Activated T-helper 1 cell treated with anti-CD3 and anti-CD28 coated beads, Interleukin-2, amount 50 U/mL, for 16 hours (primary cell): ENCODE measurements at places on chromosomes 16 and 17.
A peak's percentile ranks its signal among the peaks of the same experiment; 100 is the strongest.

DNA sequence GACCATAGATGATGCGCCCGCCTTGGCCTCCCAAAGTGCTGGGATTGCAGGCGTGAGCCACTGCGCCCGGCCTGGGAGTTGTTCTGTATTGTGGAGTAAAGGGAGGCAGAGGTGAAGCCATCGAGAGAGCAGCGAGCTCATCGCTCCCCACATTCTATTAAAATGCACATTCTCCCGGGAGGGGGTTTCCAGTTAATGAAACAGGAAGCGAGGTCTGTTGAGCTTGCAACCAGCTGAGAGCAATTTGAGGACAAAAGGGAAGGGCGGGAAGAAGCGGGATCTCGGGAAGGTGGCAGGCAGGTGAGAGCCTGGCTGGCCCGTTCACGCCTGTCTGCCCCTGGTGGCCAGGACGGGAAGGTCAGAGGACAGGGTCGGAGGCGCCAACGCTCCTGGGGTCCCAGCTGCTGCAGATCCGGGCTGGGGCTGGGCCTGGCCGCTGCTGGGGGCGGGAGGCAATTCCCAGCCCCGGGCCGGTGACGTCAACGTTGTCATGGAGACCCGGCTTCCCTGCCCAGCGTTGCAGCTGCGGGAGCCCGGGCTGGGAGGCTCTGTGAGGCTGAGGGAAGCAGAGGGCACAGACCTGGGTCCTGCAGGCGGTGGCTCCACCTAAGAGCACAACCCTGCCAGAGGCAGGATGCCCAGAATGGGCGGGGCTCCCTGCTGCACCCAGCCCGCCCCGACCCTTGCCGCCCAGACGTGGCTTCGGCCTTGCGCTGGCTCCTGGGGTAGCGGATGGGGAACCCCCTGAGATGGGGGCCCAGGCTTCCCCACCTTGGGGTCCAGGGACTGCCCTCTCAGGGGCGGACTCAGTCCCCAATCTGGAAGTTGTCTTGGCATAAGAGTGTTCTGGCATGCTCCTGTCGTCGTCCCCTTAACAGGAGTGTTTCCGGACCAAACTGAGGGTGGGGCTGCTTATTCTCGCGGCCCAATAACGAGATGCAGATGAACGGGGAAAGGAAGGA, 48.7 kb upstream of the PLCG2 start:
- DNase-seq, result peak; percentile 37

DNA sequence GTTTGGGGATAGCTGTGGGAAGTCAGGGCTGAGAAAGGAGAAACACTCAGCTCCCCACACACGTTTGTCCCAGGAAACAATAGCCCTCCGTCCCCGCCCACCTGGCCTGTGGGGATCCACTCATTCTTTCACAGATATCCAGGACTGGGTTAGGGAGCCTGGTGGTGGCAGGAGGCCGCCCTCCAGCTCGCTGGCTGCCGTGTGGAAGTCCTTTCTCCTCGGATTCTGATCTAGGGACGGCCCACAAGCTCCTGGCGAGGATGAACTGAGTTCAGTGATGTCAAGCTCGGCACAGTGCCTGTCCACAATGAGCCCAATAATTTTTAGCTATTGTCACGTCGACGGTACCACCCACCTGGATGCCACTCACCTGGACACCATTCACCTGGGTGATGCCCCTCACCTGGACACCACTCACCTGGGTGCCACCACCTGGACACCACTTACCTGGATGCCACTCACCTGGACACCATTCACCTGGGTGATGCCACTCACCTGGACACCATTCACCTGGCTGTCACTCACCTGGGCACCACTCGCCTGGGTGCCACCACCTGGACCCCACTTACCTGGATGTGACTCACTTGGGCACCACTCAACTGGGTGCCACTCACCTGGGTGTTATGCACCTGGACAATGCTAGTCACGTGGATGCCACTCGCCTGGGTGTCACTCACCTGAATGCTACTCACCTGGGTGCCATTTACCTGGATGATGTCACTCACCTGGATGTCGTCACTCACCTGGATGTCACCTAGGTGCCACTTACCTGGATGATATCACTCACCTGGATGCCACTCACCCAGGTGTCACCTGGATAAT, 172.5 kb upstream of the FOXF1 start:
- DNase-seq, result no peak

- DNase-seq, result no peak
Measured at GRCh38 chr16:71919035-71919434, 23.7 kb downstream of the IST1 start.

GRCh38 chr17:78940708-78941107, 15.5 kb upstream of the TIMP2 start:
- DNase-seq, result no peak

- no peak for DNase-seq
Measured at GRCh38 chr17:8066841-8067775, 20.4 kb downstream of the ALOX12B start.

DNA sequence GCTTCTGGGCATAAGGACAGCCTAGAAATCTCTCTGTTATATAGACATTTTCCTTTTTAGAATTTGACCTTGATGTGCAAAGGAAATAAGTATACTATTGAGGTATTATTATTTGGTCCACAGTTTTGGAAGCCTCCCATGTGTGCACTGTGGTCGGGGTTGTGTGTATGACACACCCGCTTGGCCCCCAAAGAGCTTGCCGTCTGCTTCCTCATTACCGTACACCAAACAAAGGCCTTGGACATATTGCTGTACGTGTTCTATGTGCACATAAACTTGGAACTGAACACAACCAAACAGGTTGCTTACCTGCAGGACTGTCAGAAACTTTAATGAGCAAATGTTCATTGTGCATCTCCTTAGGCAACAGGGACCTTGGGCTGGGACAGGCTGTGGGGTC, 38.2 kb downstream of the METRNL start:
- DNase-seq, result no peak
